ENCODE measurements at places on chromosomes 4 and X.

GRCh38 chr4:139972305-139972704 is 181.7 kb downstream of the MAML3 start:
- no peak for DNase-seq

DNA sequence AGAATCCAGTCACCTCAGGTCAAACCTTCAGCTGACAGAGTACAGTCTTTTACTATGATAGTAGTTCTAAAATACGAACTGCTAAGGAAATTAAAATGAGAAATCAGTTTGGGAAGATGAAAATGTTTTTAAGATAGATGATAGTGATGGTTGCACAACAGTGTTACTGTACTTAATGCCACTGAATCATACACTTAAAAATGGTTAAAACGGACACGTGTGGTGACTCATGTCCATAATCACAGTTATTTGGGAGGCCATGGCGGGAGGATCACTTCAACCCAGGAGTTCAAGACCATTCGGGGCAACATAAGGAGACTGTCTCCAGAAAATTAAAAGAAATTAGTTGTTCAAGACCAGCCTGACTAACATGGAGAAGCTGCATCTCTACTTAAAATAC is 41.4 kb downstream of the ABHD18 start:
- no peak for DNase-seq

DNA sequence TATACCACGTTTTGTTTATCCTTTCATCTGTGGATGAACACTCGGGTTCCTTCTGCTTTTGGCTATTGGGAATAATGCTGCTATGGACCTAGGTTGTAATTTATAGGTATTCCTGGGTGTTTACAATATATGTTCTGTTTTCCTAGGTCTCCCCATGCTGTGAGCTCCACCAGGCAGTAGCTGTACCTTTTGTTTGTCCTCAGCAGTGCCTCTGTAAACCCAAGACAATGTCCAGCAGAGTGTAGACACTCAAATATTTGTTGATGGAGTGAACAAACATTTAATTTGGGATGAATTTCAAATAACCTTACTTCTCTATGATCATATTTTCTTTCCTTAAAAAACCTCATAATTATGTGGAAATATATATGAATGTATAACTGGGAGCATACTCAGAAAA is 259.5 kb upstream of the BOD1L1 start:
- no peak for DNase-seq

DNA sequence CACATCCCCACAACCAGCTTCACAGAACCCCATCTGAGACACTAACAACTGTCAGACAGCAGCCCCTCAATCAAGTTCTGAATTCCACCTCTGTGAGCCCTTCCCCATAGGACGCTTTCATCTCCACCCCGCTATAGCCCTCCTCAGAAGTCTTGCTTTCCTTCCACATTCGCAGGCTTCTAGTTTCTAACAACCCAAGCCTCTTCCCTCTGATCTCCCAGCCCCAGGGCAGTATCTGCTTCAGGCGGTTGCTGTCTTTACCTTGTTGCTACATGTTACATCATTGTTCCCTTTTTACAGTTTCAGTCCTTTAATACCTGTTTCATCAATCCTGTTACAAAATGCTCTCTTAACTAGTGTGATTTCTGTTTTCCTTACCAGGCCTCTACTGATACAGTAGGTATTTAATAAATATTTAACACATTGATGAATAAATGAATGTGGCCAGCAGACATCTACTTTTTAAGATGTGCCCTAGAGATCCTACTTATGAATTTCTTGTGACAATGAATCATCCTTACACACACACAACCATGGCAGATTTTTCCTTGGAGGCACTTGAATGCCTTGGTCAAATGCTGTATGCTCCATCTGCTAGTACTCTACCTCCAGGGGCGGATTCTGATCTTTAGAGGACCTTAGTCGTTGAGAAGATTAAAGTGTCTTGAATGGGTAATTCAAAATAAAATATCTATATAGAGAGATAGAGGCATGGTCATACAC is 164.7 kb upstream of the SLIT2 start:
- DNase-seq = no peak

Measured in hypothalamus (tissue), 51 donors.